NCI-H2081 (cell line): ENCODE measurements at places on chromosomes 4 and X.

GRCh38 chrX:6708041-6708440, 173.1 kb upstream of the VCX3A start:
- no peak for DNase-seq

DNA sequence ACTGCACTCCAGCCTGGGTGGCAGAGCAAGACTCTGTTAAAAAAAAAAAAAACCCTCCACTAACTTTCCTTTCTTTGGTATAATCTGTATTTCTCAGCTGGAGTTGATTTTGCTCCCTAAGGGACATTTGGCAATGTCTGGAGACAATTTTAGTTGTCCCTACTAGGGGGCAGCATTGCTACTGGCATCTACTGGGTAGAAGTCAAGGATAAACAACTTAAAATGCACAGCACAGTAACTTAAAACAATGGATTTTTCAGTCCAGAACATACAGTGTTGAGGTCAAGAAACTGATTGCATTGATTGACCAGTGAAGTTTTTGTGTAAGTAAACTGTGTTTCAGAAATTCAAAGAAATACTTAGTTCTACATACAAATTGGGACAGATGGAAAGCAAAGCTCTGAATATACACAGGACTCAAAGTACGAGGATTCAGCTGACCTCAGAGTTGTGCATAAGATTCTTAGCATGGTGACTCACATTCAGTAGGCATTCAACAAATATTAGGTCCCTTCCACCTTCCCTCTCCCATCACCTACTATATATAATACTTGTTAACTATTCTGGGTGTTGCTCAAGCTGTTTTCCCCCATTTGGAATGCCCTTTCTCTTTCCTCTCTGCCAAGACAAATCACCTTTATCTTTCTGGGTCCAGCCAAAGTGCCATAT, 8.8 kb downstream of the DDX53 start:
- DNase-seq = no peak

- DNase-seq = no peak
These were observed 68.0 kb downstream of the NOCT start for GRCh38 chr4:139083607-139083955.

GRCh38 chr4:15188605-15189539, 186.6 kb downstream of the CPEB2 start:
- no peak for DNase-seq

DNA sequence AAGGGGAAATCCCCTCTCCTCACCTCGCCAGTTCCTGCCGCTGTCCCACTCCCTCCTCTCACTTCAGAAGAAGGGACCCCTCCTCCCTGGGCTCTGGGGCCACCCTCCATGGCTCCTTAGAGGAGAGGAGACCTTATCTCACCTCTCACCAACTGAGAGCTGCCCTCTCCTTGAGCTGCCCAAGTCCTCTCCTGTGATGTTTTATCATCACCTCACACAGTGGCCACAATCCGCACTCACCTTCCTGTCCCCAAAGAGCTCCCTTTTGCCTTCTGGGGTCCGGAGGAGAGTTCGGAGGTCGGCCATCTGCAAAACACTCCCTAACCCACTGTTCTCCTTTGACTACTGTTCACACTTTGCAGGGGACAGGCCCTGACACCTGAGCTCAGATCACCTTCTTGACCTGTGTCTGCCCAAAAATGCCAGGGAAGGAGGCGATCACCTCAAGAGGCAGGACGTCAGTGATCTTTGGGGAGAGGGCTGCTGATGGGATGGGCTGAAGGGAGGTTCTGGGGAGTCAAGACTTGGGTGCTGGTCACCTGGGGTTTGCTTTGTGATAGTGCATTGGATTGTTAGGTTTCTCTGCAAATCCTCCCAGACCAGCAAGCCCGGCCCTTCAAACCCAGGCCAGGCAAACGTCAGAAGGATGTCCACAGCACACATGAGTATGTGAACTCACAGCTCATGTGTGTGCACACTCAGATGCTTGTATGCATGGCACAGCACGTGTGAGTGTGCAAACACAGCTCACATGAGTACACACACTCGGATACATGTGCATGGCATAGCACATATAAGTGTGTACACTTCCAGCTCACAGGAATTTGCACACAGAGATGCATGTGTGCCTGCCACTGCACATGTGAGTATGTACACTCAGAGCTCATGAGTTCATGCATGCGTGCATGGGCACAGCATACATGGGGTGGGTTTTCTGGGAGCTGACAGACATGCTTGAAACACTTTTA, 41.8 kb downstream of the HTRA3 start:
- no peak for DNase-seq

DNA sequence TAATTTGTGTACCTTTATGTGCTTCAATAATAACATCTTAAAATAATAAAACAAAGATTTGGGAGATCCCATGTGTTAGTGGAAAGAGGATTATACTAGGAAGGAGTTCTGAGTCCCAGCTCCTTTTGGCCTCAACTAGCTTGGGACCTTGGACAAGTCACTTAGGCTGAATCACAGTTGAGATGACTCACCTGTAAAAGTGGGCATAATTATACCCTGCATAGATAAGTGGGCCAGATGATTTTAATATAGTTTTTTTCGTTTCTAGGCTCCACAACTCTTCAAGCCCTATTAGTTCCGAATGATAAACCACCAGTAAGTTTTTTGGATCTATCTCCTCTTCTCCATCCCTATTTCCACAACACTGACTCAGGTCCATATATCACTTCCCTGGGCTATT, 131.8 kb downstream of the ENOX2 start:
- no peak for DNase-seq

DNA sequence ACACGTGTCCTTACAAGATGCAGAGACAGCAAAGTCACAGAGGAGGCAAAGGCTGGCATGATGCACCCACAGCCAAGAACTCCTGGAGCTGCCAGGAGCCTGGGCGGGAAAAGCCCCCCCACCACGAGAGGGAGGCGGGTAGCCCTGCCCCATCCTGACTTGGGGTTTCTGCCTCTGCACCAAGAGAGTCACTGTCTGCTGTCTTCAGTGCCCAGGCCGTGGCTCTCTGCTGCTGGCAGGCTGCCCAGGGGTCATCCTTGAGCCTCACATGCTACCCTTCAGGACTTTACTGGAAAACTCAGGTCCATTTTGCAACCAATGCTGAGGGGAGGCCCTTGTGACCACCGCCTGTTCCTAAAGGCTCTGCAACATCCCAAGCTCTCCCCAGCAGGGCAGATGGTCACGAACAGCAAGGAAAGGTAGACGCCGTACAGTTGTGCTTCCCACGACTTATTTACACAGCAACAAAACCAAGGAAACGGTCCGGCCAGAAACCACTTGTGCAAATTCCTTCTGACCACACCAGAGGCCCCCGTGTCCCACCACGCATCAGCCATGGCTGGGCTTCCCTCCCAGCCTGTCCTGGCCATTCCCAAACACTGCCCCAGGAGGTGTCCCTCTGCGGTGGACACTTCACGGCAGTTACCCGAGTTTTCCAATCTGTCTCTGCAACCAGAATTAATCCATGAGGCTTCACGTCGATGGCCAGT, 56.9 kb downstream of the ACOX3 start:
- no peak for DNase-seq

DNA sequence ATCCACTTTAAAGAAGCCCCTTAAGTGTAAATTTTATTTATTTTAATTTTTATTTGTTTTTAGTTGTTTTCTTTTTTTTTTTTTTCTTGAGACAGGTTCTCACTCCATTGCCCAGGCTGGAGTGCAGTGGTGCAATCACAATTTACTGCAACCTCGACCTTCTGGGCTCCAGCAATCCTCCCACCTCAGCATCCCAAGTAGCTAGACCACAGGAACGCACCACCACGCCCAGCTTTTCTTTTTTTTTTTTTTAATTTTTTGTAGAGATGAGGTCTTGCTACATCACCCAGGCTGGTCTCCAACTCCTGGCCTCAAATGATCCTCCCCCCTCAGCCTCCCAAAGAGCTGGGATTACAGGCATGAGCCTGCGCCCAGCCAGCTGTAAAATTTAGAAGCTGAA, 6.0 kb downstream of the SAT1 start:
- DNase-seq = no peak

- DNase-seq = no peak
These were observed 88.4 kb upstream of the GUCY1A1 start for GRCh38 chr4:155578219-155578618.

GRCh38 chr4:98102660-98103059, 40.6 kb downstream of the STPG2 start:
- DNase-seq = no peak

DNA sequence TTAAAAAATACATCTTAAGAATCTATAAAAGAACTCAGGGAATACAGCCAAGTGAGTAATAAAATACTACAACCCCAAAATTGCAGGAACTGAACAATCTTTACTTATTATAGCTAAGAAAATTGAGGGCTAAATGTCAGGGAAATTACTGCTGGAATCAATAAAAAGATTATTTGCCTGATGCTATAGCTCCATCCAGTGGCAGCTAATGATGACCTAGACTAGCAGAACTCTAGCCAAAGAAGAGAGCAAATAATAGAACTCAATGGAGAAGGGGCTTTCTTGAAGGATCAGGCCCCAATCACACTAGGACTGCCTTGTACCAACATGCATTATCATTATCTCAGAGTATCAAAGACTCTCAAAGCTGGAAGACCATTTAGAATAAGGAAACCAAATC, 85.0 kb upstream of the FAM241A start:
- no peak for DNase-seq

GRCh38 chrX:116204932-116205331, 34.4 kb downstream of the AGTR2 start:
- DNase-seq = peak; percentile 48
